ENCODE measurements at places on chromosomes 4 and X. TPM values are rescaled to one million over a fixed set of nuclear protein-coding genes. Genes with fewer than 3 reads are reported as not detected.

The RAB33A gene
- 3.2 TPM for total RNA-seq

DNA sequence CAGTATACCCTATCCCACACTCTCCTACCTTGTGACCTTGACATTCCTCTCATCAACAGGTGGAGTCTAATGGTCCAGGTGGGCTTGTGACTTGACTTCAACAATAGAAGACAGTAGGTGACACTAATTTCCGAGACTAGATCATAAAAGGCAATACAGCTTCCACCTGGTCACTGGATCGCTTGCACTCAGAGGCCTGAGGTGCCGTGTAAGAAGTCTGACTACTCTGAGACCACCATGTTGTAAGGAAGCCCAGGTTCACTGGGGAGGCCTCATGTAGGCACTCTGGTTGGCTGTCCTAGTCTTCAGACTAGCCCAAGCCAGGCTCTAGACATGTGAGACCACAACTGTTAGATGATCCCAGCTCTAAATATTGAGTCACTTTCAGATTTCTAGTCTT lies 370.4 kb downstream of the MID1IP1 start:
- DNase-seq = no peak

The NWD2 gene
- total RNA-seq = 0.04 TPM

The ASB12 gene
- total RNA-seq = not detected

- no peak for DNase-seq
These were observed 116.8 kb upstream of the ZCCHC13 start for GRCh38 chrX:74187211-74187610.

DNA sequence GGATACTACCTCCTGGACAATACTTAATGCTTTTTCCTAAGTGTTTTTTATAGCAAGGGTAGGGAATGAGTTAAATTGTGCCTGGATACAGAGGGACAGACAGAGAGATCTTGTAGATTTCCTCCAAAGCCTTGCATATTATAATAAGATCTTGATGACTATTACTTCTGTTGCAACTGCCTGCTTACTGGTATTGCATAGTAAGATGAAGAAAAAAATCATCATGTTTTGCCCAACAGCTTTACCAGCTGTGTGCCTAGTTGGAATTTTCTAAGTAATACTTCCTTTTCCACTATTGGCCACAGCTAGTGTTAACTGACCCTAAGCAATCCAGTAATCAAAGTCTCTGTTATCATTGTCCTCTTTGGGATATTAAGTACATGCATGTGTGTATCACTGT lies 139.0 kb downstream of the DCK start:
- no peak for DNase-seq

The RNF175 gene
- 1.0 TPM for total RNA-seq
